ENCODE measurements at places on chromosomes 6 and 20. TPM values are rescaled to one million over a fixed set of nuclear protein-coding genes. Genes with fewer than 3 reads are reported as not detected.

- no peaks in the 10 kb centered on the region for H3K36me3 ChIP-seq
- H3K4me3 ChIP-seq: peak overlapping the region; percentile 88
- peaks cover 23% of the 10 kb centered on the region for H3K4me1 ChIP-seq
- peak overlapping the region; percentile 82 for H3K27ac ChIP-seq
Observed at GRCh38 chr20:51541189-51542032, 1.1 kb downstream of the NFATC2 start.

GRCh38 chr20:49945701-49946477, 9.7 kb downstream of the RNF114 start:
- no peaks in the 10 kb centered on the region for H3K4me1 ChIP-seq
- no peak for DNase-seq
- H3K27me3 ChIP-seq: no peaks in the 10 kb centered on the region
- H3K4me3 ChIP-seq: no peak overlapping the region
- no peak overlapping the region for H3K27ac ChIP-seq

DNA sequence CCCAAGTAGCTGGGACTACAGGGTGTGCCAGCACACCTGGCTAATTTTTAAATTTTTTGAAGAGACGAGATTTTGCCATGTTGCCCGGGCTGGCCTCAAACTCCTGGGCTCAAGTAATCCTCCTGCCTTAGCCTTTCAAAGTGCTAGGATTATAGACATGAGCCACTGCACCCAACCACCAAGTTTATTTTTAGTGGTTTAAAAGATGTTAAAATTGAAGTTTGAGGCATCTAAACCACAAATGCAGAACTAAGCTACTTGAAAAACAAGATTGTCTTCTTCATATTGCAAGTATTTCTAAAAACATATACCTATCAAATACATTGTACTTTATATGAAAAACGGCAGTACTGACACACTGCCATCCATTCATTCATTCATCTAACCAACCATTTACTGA, 31.6 kb downstream of the WASF1 start:
- H3K27ac ChIP-seq: no peak overlapping the region
- no peak overlapping the region for H3K4me3 ChIP-seq
- H3K27me3 ChIP-seq: no peaks in the 10 kb centered on the region
- DNase-seq: no peak
- no peaks in the 10 kb centered on the region for H3K4me1 ChIP-seq

GRCh38 chr6:150915131-150915879, 49.8 kb downstream of the MTHFD1L start:
- no peaks in the 10 kb centered on the region for H3K4me1 ChIP-seq
- no peak for DNase-seq
- no peak overlapping the region for H3K27ac ChIP-seq
- peaks cover 4% of the 10 kb centered on the region for H3K36me3 ChIP-seq
- no peak overlapping the region for H3K4me3 ChIP-seq
- no peaks in the 10 kb centered on the region for H3K27me3 ChIP-seq

GRCh38 chr6:105880030-105880492, 206.1 kb upstream of the PRDM1 start:
- no peak overlapping the region for H3K27ac ChIP-seq
- no peaks in the 10 kb centered on the region for H3K27me3 ChIP-seq
- DNase-seq: peak; percentile 33
- H3K4me3 ChIP-seq: no peak overlapping the region
- no peaks in the 10 kb centered on the region for H3K36me3 ChIP-seq
- H3K4me1 ChIP-seq: peaks cover 4% of the 10 kb centered on the region

DNA sequence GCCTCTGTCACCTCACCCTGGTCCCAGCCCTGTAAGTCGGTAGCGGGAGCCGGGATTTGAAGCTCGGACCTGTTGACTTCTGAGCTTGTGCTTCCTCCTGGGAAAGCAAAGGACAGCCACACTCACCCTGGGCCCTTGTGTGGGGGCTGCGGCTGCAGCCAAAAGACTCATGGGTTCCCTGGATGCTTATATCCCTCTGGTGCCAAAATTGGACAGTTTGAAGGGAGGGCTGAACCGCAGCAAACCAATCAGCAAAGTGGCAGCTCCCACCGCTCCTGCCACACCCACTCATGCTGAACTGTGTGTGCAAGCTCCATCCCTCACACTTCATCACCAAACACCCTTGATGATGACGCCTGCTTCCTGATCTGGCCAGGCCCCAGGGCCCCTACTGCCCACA, 3.9 kb upstream of the CCN5 start:
- no peak overlapping the region for H3K27ac ChIP-seq
- H3K4me3 ChIP-seq: no peak overlapping the region
- no peaks in the 10 kb centered on the region for H3K27me3 ChIP-seq
- H3K36me3 ChIP-seq: no peaks in the 10 kb centered on the region
- no peak for DNase-seq

DNA sequence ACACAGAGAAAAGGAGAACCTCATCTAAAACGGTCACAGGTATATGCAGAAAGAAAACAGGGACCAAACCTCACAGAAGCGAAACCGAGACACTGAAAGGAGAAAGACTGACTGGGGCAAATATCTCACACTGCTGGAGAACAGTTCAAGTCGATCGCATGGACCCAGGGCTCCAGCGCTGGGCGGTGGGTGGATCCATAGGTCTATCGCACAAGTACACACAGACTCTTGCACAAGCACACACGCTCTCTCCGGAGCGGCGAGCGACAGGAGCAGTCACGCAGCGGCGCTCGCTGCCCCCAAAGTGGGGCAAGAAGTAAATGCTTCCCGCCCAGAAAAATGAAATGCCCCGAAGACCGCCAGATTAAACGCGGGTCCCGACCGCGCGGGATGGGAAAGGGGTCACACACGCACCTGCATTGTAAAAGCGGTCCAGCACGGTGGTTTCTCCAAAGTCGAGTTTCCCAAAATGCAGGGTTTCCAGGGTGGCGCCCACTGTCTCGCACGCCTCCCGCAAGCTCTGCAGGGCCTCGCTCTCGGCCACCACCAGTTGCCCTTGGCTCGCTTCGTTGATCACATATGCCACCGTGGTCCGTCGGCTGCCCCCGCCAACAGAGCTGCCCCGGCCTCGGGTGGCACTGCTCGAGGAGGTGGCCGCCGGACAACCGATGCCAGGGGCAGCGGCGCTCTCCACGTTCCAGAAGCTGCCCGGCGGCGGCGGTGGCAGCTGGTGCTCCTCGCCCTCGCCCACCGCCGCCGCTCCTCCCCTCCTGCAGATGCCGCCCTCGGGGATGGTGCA, 782 bp downstream of the MAP3K5 start:
- H3K4me1 ChIP-seq: peaks cover 12% of the 10 kb centered on the region
- H3K36me3 ChIP-seq: no peaks in the 10 kb centered on the region
- DNase-seq: peak; percentile 89
- peak overlapping the region; percentile 71 for H3K4me3 ChIP-seq

ZNF217 gene
- 14.0 TPM for polyA plus RNA-seq
